Liver (tissue), 10 donors: ENCODE measurements at places on chromosomes 2 and 18. TPM values are rescaled to one million over a fixed set of nuclear protein-coding genes. Genes with fewer than 3 reads are reported as not detected.

CBLN2 gene
- total RNA-seq = 0.42 TPM

CABYR gene
- 0.67 TPM for total RNA-seq

SULT1C4 gene
- 1.6 TPM for total RNA-seq

PPP1R1C gene
- 5.4 TPM for total RNA-seq

ADGRF3 gene
- 0.25 TPM for total RNA-seq

COLEC12 gene
- 1.6 TPM for total RNA-seq

SKOR2 gene
- total RNA-seq = not detected

CTDSP1 gene
- 66.5 TPM for total RNA-seq

SLC5A7 gene
- total RNA-seq = not detected

ATP6V1B1 gene
- total RNA-seq = not detected

NOSTRIN gene
- 4.1 TPM for total RNA-seq

CKAP2L gene
- not detected for total RNA-seq

KCNG2 gene
- total RNA-seq = 0.08 TPM

NAT8 gene
- 10.7 TPM for total RNA-seq

POLE4 gene
- 13.6 TPM for total RNA-seq

COPS7B gene
- total RNA-seq = 13.5 TPM

MC4R gene
- total RNA-seq = not detected

ALPI gene
- not detected for total RNA-seq

CFAP65 gene
- not detected for total RNA-seq

UGT1A8 gene
- 0.17 TPM for total RNA-seq

TMEM198 gene
- total RNA-seq = 1.8 TPM

AKAIN1 gene
- total RNA-seq = not detected

ECEL1 gene
- total RNA-seq = 1.8 TPM

DSG1 gene
- total RNA-seq = 0.61 TPM

PLCL1 gene
- total RNA-seq = 0.59 TPM

DUSP19 gene
- total RNA-seq = 2.2 TPM

UGT1A3 gene
- total RNA-seq = 18.2 TPM

MAP3K19 gene
- not detected for total RNA-seq

KCNJ13 gene
- 0.08 TPM for total RNA-seq

POLR1B gene
- total RNA-seq = 23.8 TPM

NYAP2 gene
- not detected for total RNA-seq

MSTN gene
- total RNA-seq = 0.09 TPM

REEP1 gene
- total RNA-seq = 1.0 TPM
